Midbrain (tissue), 1 donor: ENCODE measurements at places on chromosomes 12 and 14.

DNA sequence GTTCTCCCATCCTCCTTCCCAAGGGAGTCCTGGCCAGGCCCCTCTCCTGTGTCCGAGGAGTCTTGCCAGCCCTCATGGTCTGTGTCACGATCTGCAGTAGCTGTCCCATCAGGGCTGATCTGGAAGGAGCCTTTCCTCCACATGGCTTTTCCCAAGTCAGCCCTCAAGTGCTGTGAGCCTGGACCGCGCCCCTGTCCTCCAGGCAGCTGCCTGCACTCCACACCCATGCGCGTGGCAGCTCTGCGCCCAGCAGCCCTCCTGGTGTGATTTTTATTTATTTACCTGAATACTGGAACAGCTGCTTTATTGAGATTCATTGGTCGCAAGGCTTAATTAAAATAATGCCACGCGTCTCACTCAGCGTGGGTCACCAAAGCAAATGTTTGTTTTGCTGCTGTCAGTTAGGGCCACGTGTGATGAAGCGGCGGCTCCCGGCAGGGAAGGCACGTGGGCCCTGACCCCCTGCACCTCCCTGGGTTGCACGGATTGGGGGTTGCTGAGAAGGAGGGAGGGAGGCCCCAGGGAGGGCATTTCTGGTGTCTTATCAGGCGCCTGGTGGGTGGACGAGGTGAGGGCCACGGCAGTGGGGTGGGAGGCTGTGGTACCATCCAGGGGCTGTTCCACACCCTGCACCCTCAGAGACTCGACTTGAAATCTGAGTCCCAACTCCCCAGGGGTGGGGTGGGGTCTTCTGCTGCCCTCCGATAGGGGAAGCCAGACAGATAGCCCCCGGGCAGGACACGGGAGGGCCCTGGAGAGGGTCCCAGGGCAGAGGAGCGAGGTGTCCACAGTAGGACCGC lies 206.3 kb upstream of the C14orf180 start:
- no peak for DNase-seq

GRCh38 chr12:11758510-11759493 lies 109.3 kb downstream of the ETV6 start:
- DNase-seq: peak; percentile 7

DNA sequence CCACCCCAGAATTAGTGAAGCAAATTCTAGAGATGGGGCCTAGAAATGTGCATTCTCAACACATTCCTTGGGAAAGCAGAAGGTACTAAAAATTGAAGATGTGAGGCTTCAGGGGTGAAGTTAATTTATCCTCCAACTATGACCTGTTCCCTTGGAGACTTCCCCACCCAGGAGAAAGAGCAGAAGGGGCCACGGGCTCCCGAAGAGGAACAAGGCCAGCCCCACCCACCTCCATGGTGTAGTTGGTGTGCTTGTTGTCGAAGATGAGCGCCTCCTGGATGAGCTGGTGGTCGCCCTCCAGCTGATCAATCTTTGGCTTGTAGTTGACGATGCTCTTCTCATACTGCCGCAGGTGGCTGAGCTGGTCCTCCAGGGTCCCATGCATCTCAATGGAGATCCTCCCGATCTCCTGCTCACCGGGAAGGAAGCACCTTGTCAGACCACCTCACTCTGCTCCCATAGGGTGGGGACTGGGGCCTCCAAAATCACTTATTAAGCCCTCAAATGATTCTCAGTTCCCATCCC lies 87.8 kb upstream of the ZFP36L1 start:
- no peak for DNase-seq

DNA sequence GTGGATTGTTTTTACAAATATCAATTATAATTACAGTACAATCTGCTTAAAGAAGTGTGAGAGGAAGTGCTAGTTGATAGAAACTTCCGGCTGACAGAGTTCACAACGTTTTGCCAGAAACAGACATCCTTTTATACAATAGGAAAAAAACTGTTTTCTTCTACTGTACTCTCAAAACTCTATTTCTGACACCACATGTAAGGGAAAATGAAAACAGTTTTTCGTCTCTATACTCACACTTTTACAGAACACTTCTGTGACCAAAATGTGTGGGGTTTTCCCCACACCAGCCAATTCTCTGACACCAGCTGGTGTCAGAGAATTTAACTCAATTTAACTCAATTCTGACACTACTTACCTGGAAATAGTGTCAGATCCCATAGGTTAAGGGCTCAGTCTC lies 24.2 kb upstream of the HIF1A start:
- DNase-seq: no peak

DNA sequence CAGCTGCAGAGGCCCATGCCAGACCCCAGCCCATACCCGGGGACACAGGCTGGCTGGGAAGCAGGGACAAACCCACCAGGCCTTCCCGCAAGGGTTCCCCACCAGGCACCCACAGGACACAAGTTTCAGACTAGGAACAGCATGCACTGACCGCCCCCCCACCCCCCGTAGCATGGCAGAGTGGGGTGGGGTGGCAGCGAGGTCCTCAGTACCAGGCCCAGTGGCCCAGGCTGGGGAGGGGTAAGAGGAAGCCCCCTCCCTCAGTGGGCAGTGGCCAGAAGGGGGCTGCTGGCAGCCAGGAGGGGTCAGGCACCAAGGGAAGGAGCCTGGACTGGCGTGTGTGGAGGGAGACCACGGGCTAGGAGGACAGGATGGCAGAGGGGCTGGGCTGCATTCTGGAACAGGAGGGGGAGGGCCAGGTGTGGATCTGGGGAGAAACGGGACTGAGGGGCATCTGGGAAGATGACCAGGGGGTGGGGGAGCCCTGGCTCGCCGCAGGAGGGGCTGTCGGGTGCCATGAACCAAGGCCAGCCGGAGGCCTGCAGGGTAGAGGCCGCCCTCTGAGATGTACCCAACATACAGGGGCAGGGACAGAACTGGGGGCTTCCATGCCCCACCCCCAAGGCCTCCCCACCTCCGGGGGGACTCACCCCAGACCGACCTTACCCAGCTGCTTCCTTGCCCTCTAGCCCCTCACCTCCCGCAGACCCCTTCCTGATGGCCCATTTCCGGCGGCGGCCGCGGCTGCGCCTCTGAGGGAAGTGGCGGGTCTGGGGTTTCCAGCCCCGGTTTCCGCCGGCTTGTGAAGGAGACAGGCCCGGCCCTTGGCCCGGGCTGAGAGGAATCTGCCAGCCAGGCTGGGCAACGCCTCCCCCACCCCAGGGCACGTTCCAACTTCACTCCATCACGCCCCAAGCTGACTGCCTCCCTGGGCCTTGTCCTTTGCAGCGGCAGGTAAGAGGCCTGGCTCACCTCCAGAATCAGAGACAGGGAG lies 5.6 kb upstream of the JAG2 start:
- DNase-seq: peak; percentile 5

DNA sequence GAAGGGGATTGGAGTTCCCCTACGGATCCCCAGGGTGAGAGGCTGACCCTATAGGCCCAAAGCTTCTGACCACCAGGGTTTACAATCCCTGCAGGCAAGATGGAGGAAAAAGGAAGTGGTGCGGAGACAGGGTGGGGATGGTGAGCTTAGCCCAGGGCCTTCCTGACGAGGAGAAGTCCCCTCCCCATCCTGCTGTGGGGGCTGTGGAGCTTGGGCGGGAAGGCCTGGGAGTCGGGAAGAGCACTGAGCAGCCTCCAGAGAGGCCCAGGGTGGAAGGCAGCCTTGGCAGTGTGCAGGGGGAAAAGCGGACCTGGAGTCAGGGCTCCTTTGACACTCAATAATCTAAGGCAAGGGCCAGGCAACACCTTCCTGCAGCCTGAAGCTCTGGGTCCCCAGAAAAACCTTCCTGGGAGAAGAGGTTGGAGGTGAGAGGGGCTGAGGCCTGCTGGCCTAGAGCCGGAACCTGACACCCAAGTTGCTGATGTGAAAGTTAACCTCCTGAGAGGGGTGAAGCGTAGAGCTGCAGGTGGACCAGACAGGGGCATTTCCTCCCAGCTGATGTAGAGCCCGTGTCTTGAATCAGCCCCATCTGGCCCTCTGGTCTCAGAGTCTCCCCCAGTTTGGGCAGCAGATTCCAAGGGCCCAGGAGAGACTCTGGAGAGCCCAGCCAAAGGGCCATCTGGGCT lies 6.0 kb downstream of the HDAC7 start:
- no peak for DNase-seq

- DNase-seq: no peak
Observed at GRCh38 chr14:70894868-70895267, 12.4 kb upstream of the PCNX1 start.

GRCh38 chr12:87425942-87426554 lies 603.2 kb downstream of the C12orf50 start:
- no peak for DNase-seq

- no peak for DNase-seq
Observed at GRCh38 chr12:78157199-78157598, 326.5 kb downstream of the NAV3 start.

DNA sequence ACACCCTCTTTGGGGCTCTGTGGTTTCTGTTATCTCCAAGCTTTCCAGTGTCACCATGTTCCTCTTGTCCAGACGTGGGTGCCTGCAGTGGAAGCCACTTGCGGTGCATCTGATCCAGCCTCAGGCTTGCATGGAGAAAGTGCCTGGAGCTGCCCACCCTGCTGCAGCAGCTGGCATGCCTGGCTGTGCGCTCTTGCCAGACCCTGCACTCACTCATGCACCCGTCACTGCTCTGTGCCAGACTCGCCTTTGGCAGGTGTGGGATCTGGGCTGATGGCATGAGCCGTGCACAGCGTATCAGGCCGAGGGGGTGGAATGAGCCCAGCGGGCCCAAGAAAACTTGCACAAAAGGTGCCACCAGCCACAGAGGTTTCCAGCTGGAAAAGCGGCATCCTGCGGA lies 105.1 kb downstream of the MNAT1 start:
- DNase-seq: no peak
